Occipital lobe (tissue), 3 donors: ENCODE measurements at places on chromosomes 6 and 20. TPM values are rescaled to one million over a fixed set of nuclear protein-coding genes. Genes with fewer than 3 reads are reported as not detected.

- no peak for DNase-seq
Measured at GRCh38 chr6:169852504-169853195, 101.2 kb downstream of the ERMARD start.

DNA sequence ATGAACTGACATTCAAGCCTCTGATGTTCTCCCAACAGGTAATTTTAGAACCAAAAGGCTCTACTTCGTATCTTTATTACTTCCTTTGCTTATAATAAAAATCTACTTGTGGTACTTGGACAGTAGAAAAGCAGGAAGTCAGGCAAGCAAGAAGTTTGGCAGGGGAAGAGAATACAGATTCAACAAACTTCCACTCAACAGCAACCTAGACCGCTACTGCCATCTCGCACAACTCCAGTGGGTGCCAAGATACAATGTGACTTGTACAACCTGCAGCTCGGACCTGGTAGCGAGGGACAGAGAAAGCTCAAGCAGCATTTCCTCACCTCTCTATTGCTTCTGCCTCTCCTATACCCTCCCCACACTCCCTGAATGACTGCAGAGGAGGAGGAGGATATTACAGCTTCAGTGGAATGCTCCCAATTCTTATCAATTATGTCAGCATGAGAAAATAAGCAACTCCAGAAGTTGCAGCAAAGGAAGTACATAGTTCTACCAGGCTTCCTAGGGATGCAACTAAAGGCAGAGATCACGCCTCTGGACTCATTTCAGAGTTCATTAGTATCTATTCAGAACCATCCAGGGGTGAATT, 76.5 kb downstream of the MBOAT1 start:
- no peak for DNase-seq

GRCh38 chr6:111828809-111829208, 44.4 kb downstream of the FYN start:
- no peak for DNase-seq

- no peak for DNase-seq
Measured at GRCh38 chr6:108438918-108439317, 121.8 kb upstream of the FOXO3 start.

DNA sequence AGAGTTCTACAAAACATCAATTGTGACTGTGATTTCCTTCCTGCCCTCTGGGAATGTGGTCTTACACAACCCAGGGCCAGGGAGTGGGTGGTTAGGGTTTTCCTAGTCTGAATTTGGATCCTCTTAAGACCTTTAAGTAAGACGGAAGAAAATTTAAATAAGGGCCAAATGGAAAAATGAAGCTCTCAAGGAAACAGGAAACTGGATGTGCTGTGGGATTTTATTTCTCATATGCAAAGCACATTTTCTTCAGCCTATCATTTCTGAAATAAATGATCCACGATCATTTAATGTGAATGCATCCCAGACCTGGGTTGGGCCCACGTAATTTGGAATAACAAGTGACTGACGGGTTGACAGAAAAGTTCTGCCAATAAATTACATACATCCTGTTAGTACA, 243.6 kb downstream of the CLIC5 start:
- DNase-seq, result no peak

DNA sequence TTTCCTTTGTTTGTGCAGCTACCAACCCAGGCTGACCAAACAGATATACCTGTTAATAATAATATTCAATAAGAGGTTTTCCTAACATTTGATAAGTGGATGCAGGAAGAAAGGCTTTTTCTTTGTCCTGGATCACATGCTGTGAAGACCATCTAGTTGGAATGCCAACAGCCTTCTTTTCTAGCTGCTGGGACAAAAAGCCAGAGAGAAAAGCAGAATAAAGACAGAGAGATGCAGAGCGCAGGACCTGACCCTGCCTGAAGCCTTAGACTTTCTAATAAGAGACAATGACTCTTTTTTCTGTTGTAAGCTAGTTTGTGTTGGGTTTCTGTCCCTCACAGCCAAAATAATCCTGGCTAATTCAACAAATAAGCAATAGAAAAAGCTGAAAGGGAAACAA, 308.2 kb downstream of the PHF3 start:
- no peak for DNase-seq

DNA sequence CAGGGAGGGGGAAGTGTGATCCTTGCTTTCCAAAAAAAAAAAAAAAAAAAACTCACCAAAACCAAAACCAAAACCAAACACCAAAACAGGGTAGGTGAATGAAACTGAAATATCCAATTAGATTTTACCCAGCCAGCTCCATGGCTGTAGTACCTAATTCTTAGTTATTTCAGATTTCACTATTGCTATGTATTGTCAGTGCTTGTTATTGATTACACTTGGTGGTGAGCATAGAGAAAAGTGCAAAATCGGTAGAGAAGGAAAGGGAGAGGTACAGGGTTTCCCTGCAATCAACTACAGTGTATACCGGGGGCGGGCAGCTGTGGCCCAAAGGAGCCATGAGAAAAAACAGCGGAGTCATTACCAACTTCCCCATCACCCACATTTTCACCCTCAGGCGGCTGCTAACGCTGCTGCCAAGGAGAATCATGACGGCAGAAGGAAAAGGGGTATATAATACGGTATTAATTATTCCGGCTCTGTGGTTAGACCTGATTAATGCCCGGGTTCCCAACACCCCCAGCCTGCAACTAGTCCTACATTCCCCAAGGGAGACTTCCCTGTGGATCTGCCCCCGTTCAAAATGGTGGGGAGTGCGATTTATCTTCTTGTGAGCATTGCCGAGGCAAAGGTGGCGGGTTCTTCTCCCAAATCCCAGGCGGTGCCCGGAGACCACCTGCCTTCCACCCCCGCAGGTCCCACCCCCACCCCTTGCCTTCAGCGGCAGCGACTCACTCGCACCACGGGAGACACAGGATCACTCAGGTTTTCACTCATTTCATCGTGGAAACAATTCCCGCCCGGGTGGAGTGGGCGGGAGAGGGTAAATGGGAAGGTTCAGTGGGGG, at the start of gene C6orf62:
TSS of gene C6orf62 (minus strand) at position 30 of the 847 bp plus-strand sequence. CDS start 486 bp downstream, outside the sequence.
- peak; percentile 44 for DNase-seq

DNA sequence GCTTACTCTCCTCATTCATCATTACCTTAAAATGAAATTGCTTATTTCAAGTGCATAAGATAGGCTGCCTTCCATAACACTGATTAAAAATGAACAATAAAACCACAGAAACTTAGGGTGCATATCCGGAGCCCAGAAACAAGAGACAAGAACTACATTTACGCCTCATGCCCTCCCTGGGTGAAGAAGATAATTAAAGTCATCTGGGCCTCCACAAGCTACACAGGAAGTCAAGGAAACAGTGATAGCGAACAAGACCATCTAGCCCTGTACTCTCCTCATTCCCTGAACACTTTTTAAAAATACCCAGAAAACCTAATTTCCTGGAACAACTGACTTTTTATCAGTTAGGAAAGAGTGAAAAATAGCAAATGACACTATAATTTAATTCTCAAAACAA, 6.3 kb downstream of the SOD2 start:
- no peak for DNase-seq

DNA sequence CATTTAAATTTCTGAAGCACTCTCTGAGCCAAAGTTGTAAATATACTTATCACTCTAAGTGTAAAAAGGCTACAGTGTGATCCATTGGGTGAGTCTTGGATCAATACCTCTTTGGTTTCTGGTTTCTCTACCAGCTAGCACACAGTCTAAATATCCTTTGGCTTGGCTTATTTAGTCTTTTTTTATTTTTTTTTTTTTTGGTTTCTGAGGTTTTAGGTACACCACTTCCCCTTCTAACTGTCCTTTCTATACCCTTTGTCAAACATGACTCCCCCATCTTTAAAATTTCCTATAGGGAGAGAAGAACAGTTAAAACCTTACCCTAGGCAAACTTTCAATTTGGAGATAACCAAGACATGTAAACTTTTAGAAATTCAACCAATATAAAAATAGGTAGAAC, 379.0 kb downstream of the PHF3 start:
- DNase-seq, result no peak

GRCh38 chr6:117592983-117593759, 9.1 kb downstream of the GOPC start:
- no peak for DNase-seq

DNA sequence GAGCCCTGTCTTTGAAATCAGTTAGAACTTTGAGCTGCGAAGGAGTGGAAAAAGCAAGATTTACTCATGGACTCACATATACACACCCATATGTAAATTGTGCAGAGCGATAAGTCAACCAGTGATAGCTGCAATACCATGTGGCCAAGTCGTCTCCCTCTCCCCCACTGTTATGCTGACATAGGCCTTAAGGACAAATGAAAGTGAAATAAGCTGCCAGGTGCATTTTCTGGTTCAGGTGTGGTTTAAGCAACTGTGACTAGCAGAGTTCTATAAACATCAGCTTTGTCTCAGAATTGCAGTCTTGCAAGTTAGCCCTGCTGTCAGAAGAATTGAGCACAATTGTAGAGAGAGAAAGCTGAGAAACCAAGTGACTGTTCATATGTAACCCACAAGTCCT, 9.6 kb downstream of the FAM83B start:
- no peak for DNase-seq

GRCh38 chr6:23199541-23199940, 630.2 kb downstream of the HDGFL1 start:
- DNase-seq, result no peak

DNA sequence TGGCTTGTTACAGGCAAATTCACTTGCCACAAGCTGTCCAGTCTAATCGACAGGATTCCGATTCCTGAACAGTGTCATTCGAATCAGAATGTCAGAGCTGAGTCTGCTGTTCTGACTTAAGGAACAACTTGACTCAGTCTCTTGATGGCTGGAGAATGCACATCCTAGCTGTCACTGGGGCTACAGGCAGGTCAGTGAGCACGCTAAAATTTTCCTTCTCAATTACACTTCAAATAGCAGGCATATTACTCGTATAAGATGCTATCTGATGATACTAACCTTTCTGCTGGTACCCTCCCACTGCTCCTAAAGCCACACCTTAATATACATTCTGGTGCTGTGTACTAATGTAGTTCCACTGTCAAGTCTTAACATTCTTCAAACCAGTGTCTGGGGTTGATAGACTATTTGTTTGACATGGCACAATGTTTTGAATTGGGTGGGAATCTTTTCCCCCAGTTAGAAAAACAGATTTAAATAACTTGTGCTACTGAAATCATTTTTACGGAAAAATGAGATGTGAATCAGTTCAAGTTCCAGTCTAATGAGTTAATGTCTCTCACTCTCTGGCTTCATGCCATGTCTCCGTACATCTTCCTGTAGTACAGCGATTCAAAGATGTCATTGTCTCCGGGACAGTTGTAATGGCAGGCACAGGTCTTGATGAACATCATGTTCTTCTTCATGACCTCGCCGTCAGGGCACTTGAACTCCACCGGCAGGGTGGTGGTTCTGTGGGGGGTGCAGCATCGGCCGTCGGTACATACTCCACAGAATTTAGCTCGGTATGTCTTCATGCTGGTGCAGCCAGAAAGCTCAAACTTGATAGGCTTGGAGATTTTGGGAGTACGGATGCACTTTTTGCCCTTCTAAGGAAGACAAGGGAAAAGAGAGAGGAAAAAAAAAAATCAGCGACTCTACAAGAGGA, 2.2 kb downstream of the CCN2 start:
- no peak for DNase-seq

The TMEM74B gene
- 8.0 TPM for total RNA-seq

The NKX2-2 gene
- total RNA-seq, result 0.31 TPM

The SCRT2 gene
- 2.0 TPM for total RNA-seq

The NCR2 gene
- not detected for total RNA-seq
